ENCODE measurements at places on chromosomes 3 and 15.

DNA sequence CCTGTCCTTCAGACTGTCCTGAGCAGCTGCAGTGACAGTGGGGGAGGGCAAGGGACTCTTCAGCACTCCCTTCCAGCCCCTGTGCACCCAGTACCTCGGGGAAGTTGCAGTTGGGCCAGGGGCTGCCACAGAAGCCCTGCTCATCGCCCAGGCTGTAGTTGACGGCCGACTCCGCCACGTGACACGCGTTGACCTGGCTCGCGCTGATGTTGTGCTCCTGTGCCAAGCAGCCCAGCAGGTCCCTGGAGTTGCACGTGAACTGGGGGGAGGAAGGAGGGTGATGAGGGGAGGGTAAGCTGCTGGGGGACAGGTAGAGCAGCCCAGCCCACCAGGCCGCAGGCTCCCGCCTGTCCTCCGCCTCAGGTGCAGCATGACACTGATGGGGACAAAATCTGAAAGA lies 101.2 kb downstream of the SEC22A start:
- no peak for DNase-seq

- no peak for DNase-seq
Observed at GRCh38 chr3:188627652-188628051, 473.7 kb downstream of the LPP start.

- no peak for DNase-seq
Observed at GRCh38 chr3:128187495-128187894, 34.2 kb downstream of the EEFSEC start.

DNA sequence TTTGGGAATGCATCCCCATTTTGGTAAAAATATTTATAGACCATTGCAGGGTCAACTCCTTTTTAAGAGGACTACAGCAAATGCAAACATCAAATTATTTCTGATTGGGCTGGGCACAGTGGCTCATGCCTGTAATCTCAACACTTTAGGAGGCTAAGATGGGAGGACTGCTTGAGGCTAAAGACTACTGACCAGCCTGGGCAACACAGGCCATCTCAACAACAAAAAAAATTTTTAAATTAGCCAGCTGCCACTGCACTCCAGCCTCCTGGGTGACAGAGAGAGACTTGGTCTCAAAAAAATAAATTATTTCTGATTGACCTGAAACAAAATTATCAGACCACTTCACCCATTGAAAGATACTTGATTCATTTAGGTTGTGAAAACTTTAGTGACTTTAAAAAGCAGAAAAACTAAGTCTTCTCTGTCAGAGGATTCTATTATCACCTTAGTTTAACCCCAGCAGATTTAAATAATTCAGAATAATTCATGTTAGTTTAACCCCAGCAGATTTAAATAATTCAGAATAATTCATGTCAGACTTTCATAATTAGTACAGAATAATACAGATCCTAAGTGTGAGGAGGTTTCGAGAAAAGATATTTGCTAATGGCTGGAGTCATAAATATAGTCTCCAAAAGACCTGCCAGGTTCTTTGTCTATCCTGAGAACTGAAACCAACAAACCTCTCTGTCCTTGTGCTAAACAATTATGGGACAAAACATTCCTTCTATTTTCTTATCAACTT lies 183.6 kb upstream of the STT3B start:
- no peak for DNase-seq

DNA sequence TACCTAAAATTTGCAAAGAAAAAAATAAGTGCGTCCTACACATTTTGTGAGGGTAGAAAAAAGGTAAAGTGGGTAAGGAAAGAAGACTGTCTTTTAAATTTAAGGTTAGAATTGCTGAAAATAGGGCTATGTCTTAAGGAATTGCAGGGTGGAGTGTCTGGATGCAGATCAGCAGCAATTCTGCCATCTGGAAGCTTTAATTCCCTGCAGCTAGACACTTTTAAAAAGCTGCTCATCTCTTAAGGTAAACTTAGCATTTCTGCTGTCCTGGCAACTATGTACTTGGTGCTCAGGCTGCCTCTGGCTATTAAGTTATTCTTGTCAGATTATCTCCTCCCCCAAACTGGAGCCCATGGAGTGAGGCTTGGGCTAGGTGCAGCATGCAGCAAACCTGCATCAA lies 420.2 kb downstream of the SI start:
- no peak for DNase-seq

DNA sequence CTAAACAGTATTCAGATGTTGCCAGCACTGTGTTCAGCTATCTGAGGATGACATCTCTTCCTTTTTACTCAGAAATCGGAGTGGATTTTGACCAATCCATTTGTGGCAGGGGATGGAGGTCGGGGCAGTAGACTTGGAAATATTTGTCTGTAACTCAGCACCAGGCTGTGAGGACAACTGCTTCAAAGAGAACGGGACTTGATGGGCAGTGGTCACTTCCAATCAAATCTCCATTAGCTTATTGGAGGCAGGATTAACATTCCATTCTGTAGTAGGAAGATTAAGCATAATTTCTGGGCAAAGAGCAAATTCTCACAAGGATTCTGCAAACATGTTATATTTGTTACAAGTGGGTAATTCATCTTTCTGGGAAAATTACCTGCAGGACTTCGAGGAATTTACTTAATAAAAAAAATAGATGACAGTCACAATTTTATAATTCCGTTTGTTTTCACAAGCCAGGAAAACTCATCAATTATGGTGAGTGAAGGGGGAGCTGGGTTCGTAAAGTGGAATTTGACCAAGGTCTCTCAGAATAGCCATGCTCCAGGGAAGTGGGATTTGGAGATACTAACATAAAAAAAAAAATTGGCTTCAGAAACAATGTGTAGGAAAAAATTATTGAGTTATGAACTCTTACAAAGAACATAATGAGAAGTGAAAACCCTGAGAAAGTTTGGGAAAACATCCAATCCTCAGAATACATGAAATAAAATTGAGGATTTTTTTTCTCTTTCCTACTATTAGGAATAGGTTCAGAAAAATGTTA lies 18.1 kb downstream of the CRABP1 start:
- no peak for DNase-seq

All from CD4-positive, alpha-beta T cell treated with Interleukin-10 for 1 hour (primary cell).